Muscle of back (tissue), 13 donors: ENCODE measurements at places on chromosomes 7 and 10. TPM values are rescaled to one million over a fixed set of nuclear protein-coding genes. Genes with fewer than 3 reads are reported as not detected.

DNA sequence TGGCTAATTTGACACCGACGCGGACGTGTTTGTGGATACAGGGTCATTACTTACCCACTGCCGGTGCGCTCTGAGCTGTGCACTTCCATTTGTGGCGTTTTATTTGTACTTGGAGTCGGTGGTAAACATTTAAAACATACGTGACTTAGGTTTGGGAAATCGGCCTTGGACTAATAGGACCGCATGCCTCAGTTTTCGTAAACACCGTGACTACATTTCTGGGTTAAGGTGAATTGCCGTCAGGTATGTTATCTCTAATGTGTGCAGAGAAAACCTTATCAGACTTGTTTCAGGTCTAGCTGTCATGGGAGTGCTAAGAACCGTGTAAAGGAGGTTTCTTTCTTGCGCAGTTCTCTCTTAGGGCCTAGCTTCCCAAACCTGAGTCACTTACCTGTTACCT lies 51.7 kb upstream of the NCF1 start:
- DNase-seq = no peak

DNA sequence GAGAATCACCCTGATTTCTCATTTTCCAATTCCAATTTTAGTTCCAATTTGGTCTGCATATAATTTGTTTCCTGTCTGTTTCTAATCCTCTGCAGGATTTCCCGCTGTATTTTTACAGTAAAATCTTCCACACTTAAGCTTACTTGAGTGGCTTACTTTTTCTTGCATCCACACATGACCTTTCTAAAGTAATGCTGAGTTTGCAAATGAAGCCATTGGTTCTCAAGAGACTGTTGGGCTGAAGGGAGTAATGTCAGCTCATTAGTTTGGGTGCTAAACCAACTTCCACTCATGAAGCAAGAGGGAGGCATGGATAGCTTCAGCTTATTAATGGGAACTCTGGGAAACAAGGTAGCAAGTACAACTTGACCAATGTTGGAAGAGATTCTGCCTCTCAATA lies 146.4 kb downstream of the SNX10 start:
- no peak for DNase-seq

GRCh38 chr7:98870121-98870651 lies 372 bp upstream of the TMEM130 start:
- DNase-seq = peak; percentile 72

DNA sequence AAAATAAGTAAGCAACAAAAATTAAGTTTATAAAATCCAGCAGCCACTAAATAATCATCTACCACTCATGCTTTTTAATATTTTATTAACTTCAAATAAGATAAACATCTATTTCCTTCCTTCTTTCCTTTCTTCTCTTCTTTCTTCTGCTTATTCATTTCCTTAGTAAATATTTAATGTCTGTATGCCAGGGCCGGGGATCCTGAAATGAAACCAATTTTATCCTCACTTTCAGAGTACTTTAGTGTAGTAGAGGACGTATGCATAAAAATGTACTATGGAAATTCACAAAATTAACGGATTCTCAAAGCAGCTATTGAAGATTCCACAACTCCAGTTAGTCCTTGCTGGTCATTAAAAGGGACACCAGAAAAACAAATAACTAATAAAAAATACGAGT lies 224.7 kb downstream of the VTI1A start:
- DNase-seq = no peak

DNA sequence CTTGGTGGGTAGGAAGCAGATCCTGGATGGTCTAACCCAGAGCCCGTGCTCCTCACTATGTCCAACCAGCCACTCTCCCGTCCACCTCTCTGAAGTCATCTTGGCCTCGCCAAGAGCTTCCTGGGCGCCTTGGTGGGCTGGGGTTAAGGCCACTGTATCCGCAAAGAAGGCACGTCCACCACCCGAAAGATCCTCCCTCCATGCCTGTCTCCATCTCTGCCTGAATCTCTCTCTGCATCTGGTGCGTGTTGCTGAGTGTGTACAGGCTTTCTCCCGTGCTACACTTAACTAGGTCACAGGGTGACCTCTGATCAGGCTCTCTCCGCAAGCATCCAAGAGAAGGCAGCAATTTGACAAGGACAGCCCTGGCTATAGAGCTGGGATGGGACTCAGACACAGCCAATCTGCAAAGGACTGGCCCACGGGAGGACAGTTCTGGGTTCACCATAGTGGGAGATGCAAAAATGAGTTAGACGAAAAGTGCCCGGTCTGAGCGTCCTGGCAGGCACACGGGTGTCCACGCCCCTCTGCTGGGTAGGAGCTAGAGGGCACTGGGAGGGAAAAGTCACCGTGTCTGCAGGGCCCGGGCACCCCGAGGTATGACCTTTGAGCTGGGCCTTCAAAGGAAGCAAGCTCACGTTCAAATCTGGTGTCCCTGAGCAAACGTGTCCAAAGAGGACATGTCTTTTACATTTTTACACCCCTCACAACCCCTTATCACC lies 9.4 kb upstream of the RFC2 start:
- DNase-seq = no peak

DNA sequence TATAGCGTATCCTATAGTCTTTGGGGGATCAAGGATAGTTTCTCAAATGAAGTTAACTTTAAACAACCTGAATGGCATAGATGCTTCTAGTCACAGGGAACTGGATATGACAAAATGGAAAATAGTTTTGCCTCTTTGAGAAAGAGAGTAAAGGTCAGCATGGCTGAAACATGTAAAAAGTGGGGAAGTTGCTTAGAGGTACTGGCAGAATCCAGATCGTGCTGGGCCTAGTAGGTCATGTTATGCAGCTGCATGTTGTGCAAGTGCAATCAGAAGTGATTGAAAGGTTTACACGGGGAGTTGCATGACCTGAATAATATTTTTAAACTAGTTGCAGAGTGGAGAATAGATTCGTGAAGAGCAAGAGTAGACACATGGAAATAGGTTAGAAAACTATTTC lies 201.1 kb upstream of the HDAC9 start:
- no peak for DNase-seq

DNA sequence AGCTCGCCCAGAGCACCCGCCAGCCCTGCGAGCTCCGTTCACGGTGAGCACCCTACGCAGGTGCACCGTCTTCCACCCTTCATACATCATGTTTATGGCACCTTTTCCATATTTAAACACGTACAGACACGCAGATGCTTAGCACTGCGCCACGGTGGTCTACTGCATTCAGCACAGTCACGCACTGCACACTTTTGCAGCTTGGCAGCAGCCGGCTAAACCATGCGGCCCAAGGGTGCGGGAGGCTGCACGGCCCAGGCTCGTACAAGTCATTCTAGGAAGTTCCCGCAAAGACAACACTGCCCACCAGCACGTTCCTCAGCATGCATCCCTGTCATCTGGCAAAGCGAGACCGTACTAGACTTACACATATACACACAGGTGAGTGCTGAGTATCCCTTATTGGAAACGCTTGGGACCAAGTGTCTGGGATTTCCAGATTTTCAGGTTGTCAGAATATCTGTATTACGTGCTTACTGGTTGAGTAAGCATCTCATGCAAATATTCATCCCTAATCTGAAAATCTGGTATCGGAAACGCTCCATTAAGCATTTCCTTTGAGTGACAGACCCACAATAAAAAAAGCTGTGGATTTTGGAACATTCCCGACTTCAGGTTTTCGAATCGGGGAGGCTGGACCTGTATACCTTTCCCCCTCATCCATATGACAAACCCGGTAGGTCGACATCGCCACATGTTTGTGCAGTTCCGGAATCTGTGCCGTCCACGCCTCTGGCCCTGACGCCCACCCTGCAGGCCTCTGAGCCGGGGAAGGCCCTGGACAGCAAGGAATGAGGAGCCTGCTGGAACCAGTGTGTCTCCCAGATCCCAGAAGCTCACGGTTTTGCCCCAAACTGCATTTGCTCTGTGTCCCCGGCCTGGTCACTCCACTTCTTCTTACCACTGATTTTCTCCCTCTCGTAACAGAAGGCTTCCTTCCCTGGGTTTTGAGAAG lies 222.2 kb downstream of the ELFN1 start:
- no peak for DNase-seq

DNA sequence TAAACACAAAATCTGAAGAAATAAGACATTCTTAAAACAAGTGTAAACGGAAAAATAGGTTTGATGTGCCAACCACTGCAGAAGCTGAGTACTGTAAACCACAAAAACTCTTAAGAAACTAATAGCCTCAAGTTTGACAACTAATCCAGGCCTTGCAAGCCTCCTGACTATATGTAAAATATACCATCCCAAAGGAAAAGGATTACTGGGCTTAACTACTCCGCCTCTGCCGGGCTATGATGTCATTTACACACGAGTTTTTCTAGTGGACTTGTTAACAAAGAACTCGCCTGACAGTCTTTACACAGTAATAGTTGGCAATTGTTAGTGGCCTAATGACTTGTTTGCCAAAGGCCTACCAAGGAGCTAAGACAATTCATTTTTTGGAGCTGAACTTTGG lies 2.1 kb downstream of the KIF5B start:
- DNase-seq = peak; percentile 44

- DNase-seq = peak; percentile 43
Observed at GRCh38 chr10:63744060-63744941, 223.1 kb downstream of the REEP3 start.

DNA sequence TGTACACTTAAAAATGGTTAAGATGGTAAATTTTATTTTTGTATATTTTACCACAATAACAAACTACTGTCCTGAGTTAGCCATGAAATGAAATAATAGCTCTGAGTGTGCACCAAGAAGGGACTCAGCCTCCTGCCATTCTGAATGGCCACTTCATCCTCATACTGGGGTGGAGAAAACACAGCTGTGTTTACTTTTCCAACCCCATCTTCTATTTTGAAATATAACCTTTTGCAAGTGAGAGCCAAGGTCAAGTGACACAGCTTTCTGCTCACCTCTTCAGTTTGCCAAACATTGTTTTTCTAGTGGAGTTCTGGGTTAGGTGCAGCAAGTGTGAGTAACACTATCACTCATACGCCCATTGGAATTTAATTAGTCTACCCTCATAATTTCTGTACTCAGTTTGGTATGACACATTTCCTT lies 107.4 kb upstream of the GLCCI1 start:
- no peak for DNase-seq

DNA sequence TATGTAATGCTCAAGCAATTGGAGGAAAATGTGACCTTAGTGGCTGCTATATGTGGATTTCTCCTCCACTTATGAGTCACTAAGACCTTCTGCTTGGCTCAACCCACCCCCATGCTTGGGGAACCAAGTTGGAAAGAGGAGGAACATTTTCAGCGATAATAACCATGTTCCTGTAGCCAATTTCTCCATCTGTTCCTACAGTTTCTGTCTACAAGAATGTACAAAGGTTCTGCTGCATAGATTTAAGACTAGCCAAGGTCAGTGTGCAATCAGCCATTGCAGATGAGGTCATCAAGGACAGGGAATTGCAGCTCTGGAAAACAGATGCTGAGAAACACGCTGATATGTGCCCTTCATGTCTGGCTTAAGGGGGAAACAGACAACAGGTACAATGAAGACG lies 5.6 kb upstream of the NRCAM start:
- DNase-seq = peak; percentile 57

- DNase-seq = no peak
Observed at GRCh38 chr7:134328900-134329299, 12.2 kb upstream of the SLC35B4 start.

DNA sequence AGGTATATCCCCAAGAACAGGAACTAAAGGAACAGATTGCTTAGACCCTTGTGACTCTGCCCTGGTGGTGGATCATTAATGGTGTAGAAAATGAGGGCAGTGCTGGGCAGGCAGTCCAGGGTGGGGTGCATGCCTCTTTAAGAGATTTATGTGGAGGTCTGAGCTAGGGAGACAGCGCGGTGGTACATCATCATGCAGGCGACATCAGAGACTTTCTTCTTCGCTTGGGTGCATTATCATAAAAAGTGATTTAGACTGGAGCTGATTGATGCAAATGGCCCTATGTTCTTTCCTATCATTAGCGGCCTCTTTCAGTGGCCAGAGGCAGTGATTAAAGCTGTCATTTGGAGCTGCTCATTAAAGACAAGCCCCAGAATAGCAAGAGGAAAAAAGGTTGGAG lies 519.1 kb upstream of the GALNT17 start:
- DNase-seq = no peak

GRCh38 chr10:131141645-131142516 lies 169.6 kb downstream of the TCERG1L start:
- no peak for DNase-seq

DNA sequence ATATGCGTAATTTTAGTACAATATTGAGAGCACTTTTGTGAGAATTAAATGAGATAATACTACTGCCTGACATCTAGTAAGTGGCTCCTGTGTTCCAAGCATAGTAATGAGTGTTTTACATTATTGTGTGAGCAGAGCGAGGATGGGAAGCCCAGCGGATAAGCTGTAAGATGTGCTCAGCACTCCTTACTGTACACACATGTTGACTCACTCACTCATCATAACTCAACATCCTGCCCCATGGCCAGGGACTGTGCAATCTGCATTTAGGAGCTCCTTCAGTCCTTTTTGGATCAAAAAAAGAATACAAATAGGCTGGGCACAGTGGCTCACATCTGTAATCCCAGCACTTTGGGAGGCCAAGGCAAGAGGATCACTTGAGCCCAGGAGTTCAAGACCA lies 72.9 kb upstream of the NEBL start:
- DNase-seq = no peak

GRCh38 chr10:43903451-43903850 lies 254.8 kb upstream of the ZNF32 start:
- DNase-seq = no peak

GRCh38 chr7:69172357-69173077 lies 425.8 kb upstream of the AUTS2 start:
- DNase-seq = no peak

DNA sequence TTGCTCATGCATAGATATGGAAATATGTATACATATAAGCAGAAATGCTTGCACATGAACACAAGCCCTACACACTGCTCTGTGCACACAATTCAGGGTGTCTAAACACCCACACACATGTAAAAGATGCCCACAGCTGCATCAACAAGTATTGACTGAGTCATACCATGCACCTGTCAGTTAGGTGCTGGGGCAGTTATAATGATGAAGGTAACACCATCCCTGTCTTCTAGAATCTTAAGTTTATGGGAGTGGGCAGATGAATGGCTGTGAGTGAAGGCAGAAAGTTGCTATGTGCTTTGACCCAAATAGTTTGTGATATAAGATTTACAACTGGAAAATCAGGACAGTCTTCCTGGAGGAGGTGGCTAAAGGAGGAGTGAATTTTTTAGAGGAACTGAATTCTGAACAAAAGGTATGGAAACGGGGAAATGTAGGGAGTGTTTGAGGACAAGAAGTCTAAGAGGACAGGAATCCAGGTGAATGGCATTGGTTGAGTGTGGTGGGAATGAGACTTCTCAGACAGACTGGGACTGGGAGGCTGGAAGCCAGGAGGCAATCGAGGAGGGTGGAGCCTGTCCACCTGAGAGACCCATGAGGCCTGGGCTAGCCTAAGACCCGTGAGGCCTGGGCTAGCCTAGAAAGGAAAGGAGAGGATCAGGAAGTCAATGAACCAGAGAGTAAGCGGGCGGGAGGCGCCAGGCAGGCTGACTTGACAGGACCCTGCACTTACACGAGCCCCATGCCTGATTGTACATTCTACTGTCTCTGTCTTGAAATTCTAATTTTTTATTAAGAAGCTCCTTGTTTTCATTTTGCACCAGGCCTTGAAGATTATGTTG lies 20.7 kb downstream of the POLL start:
- no peak for DNase-seq

SMIM30 gene
- polyA plus RNA-seq = 119 TPM

COL28A1 gene
- polyA plus RNA-seq = 1.0 TPM

SPOCK2 gene
- polyA plus RNA-seq = 2.1 TPM

SDHAF3 gene
- 20.0 TPM for polyA plus RNA-seq

NEUROG3 gene
- not detected for polyA plus RNA-seq

CASP7 gene
- 18.1 TPM for polyA plus RNA-seq

CPA1 gene
- polyA plus RNA-seq = 5.1 TPM

CNNM1 gene
- not detected for polyA plus RNA-seq
